ENCODE measurements at places on chromosomes 1 and 21.

DNA sequence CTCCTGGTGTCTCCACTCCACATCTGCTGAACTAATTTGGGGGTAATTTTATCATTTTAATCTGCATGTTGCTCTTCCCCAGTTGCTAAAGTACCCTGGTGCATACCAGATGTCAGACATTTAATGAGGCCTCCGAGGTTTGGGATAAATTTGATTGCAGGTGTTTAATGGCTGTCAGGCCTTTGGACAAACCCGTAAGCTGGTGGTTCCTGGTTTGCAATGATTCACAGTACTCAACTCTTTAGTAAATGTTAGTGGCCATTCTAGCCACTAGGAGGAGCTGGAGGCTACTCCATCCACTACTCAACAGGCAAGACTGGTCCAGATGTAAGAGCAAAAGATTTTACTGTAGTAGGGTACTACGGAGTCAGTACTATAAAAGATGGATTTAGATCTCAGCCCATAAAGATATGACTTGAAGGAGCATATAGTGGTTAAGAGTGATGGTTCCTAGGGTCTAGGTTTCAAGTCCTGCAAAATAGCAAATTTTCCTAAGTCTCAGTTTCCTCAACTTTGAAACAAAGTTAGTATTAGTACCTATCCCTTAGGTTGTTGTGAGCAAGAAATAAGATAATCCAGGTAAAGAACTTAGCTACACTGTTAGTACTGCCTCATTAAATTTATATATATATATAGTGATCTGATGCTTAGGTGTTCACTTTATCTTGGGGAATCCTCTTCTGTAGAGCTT, 132.8 kb downstream of the SNX7 start:
- peak; percentile 80 for DNase-seq

DNA sequence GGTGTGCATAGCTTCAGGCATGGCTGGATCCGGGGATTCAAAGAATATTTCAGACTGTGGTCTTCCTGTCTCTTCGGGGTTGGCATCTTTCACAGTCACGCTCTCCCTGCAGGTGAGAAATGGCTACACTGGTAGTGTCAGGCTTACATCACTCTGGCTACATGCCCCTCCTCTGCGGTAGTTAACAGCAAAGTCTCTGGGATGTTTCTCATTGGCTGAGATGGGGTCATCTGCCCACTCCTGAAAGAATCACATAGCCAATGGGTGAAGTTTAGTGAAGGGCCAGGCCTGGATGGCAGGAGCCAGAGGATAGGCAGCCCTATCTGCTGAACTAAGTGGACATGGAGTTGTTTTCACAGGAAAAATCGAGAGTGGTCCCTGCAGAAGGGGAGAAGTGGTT, 356.5 kb downstream of the MATN1 start:
- DNase-seq = no peak

GRCh38 chr1:224262373-224263054, 67.5 kb downstream of the NVL start:
- no peak for DNase-seq

DNA sequence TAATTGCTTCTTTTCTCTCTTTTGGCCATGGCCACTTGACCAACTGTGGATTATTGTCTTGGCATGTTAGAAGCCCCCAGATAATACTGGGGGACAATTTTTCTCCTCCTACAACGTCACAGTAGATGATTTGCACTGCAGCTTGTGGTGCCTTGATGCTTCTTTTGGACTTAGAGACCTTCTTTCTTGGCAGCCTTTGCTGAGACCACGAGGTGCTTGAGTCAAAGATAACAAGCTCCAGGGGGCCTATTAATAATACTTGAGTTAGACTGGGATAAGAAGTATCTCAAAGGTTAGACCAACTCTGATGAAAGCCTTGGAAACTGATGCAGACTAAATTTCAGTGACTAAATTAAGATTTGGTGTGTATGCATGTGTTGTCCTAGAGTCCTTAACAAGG, 3.2 kb downstream of the PPP1R12B start:
- no peak for DNase-seq

DNA sequence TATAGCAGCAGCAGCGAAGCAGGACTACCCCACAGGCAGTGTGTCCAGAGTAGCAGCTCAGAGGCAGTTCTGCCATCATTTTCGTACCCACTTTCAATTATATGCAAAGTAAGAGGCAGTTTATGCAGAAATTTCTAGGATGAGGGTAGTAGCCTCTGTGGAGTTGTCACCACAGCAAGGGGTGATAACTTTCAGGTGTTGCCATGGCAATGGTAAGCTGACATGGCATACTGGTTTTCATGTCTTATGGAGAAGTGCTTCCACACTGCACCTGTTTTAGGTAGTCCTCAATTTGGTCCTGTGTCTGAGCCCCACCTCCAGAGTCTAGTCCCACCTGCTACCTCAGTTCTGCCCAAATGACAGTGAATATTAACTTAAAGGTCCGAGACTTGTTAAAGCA, 133.3 kb upstream of the SYT6 start:
- no peak for DNase-seq

GRCh38 chr1:79323239-79324025, 316.9 kb upstream of the ADGRL4 start:
- no peak for DNase-seq

- DNase-seq = no peak
Observed at GRCh38 chr1:8864713-8865344, 13.7 kb downstream of the ENO1 start.

DNA sequence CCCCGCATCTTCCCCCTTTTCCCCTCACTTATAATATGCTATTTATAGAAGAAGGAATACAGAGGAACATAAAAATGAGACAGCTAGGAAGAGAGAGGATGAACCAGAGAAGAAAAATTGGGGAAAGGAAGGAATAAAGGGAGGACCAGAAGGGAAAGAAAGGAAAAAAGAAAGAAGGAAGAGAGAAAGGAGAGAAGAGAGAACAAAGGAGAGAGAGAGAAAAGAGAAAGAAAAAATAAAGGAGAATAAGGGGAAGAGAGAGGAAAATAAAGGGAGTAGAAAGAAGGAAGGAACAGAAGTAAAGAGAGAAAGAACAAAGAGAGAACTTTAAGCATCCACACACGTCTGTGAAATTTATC, 11.2 kb upstream of the IGSF3 start:
- DNase-seq = no peak

DNA sequence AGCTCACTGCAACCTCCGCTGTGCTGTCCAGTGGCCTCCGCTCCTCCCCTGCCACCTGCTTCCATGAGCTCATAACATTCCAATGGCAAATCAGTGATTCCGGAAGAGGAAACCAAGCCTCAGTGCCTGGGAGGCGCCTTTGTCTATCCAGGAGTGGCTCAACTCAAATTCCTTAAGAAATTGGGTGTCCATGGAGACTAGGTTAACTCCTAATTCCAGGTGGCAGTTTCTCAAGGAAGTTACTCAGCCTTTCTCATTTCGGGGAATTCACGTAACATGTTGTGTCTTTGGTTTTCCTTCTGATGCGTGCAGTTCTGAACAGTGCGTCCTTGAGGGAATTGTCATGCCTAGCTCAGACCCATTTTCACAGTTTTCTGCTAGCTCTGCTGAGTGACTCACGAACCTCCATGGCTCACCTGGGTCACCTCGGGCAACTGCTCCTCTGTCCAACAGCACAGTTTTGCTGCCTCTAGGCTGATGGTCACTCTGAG, 89.9 kb upstream of the DSCAM start:
- no peak for DNase-seq

GRCh38 chr21:42102076-42102475, 31.0 kb downstream of the UMODL1 start:
- DNase-seq = no peak

- no peak for DNase-seq
Observed at GRCh38 chr1:173113015-173113741, 62.4 kb upstream of the TNFSF18 start.

DNA sequence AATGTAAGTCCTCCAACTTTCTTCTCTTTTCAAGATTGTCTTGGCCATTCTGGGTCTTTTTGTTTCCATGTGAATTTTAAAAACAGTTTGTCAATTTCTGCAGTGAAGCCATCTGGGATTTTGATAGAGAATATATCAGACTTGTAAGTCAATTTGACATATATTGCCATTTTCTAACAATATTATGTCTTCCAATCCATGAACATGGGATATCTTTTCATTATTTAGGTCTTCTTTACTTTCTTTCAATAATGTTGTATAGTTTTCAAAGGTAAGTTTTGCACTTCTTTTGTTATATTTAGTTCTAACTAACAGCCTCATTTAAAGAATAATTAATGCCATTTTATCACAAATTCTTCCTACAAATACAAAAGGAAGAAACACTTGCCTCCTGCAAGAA, 73.4 kb downstream of the STUM start:
- DNase-seq = no peak

GRCh38 chr1:212634252-212634651, 25.7 kb downstream of the ATF3 start:
- no peak for DNase-seq

DNA sequence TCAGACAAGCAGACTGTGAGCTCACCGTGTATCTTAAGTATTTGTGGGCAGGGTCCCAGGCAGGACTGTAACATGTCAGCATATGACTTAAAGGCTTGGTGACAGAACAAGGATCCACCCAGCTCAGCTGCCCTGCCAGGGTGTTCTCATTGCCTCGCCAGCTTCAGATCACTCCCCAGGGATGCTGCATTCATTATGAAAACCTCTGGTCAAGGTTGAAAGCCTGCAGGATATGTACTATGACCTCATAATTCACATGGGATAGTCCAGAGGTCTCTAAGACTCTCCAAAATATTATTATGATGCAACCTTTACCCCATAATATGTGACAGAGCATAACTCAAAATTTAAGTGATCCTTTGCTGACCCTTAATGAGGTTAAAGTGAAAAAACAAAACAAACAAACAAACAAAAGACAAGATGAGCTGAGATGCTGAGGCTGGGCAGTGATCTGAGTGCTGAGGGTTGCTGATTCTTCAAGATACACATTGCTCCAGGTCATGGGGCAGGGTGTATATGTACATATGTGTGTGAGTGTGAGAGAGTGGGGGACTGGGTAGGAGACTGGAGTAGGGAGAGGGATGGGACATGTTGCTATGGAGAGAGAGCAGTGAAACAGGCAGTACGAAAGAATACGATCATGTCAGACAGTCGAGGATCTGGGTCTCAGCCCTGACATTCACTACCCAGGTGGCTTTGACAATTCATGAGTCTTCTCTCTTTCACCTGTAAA, 98.8 kb upstream of the DUSP10 start:
- no peak for DNase-seq

- no peak for DNase-seq
Observed at GRCh38 chr21:30468900-30469714, 11.1 kb downstream of the KRTAP19-1 start.

GRCh38 chr21:26814386-26814785, 30.8 kb downstream of the ADAMTS1 start:
- DNase-seq = no peak

DNA sequence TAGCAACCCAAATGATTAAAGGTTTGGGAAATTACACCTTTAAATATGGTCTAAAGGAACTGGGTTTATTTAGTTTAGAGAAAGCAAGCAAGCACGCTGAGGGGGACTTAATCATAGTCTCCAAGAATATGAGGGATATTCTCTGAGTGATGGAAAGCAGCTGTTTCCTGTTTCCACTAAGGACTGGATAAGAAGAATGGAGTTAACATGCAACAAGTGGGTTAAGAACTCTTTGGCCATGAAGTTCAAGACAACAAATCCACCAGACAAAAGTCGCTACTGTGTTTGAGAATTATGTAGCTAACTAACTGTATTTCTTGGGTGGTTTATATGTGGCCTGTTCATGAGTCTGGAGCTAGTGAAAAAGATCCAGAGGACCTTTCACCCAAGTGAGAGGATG, 85.7 kb downstream of the TGFB2 start:
- DNase-seq = no peak

- no peak for DNase-seq
Observed at GRCh38 chr1:12469493-12469892, 148.5 kb downstream of the DHRS3 start.

DNA sequence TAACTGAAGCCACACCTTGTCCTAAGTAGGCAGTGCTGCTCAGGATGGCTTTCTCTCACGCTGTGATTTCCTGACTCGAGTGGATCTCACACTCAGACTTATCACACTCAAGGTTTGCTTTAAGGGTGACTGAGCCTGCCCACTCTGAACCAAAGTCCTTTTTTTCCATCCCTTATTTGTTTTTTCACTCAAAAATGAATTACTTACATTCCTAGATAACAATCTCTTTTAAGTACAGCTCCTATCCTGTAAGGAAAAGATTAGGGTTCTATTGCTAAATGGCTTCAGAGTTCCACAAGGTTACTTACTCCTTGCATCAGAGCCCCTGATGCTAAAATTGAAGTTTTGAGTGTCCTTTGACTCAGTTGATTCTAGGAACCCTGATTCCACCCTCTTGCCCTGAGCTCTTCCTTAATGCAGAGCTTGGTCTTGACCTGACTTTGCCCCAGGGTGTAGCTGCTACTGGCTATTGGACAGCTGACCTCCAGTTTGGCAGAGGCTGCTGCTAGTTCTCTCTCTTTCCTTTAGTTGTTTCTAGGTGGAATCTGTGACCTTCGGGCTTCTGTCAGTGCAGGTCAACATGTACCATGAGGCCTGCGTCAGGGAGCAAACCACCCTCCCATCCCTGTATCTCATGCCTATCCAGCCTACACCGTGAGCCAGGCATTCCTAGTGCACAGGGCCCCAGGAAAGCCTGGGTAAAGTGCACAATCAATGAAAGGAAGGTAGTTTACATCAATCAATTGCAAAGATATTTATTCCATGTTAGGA, 80.1 kb upstream of the CD55 start:
- no peak for DNase-seq

DNA sequence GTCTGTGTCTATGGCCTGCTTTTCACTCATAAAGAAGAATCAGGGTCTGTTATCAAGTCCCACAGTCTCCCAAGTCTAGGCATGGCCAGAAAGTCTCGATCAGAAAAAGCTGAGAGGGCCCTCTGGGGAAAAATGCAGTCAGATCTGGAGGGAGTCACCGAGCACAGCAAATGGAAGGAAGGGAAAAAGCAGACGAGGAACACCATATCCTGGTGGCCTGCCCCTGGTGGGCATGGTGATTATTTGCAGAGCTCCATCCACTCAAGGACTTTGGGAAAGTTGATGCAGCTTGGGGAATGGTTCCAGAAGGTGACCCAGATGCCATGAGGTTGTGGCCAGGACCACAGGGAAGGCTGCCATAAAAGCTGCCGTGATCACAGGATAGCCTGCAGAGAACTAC, 189.1 kb downstream of the CLIC6 start:
- DNase-seq = no peak

- no peak for DNase-seq
Observed at GRCh38 chr1:184028854-184029623, 8.5 kb downstream of the COLGALT2 start.

DNA sequence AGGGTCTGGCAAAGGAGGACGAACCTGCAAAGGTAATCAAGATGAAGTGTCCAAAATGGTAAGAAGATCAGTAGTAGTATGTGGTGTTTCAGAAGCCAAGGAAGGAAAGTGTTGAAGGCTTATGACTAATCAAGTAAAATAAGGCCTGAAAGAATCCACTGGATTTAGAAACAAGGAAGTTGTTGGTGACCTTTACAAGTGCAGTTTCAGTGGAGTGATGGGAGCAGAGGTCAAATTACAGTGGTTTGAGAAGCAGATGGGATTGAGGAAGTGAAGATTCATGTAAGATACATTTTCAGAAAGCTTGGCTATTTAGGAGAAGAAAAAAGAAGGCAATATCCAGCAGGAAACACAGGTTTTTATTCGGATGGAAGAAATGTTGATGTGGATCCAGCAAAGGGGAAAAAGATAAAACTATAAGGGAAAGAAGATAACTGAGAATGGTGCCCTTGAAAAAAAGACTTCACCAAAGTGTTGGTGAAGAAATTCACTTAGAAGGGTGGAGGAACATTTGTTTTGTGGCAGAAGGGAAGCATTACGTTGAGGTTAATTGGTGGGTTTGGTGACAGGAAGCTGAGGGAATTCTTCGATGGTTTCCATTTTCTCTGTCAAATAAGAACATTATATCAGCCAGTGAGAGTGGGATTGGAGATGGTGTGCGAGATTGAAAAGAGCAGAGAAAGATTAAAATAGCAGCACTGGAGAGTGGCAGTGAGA, 2.1 kb downstream of the ARMH1 start:
- no peak for DNase-seq

All from CD4-positive, alpha-beta T cell treated with Interleukin-2 at 100 ng/mL for 4 hours (primary cell).